ENCODE measurements at places on chromosomes 4 and X. TPM values are rescaled to one million over a fixed set of nuclear protein-coding genes. Genes with fewer than 3 reads are reported as not detected.
A peak's percentile ranks its signal among the peaks of the same experiment; 100 is the strongest.

The NRK gene
- total RNA-seq, result not detected

DNA sequence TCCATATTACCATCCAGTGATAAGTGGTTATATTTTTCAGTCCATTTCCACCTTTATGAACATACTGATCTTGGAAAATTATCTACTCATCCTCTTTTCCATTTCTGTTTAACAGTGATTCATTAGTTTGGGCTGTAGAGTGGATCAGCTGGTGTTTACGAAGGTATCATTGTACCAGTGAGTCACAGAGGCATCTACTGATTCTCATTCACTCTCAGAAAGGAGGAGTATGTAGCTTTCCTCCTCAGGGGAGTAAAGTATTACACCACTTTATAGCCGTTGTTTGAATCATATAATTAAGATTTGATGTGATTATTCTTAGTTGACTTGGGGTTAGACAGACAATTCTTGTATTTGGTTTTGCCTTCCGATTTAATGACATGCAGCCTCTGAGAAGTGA, 74.7 kb downstream of the GALNT7 start:
- peak; percentile 57 for DNase-seq

GRCh38 chr4:147591106-147591505, 26.1 kb upstream of the TMEM184C start:
- no peak for DNase-seq

DNA sequence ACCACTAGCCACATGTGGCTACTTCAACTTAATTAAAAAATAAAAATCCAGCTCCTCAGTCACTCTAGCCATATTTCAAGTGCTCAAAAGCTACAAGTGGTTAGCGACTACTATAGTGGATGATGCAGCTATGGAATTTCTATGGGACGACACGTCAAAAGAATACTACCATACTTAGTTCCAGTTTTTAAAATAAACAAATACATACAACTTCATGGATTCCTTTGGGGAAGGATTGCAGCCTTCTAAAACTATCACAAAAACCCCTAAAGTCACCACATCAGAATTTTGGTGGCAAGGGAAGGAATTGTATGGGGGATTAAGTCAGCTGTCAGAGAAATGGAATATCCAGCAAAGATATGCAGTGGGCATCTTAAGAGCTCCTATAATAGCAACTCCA, 6.5 kb downstream of the ZNF280C start:
- no peak for DNase-seq

DNA sequence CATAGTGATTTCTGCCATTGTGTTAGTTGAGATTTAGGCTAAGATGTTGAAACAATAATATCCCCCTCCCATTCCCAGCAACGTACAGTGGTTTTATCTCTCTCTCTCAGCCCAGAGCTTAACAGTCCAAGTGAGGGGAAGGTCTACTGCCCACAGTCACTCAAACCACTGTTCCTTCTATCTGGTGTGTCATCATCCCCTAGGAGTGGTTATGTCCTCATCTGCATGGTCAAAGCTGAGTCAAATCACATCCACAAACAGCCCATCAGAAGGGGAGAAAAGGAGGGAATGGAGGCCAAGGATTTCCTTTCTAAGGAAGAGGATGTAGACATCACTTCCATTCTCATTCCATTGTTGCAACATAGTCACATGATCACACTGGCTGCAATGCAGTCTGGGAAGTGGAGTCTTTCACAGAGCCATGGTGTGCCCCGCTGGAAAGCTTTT, 42.8 kb upstream of the CHRNA9 start:
- DNase-seq, result peak; percentile 76

- DNase-seq, result no peak
Observed at GRCh38 chrX:9033586-9033985, 341 bp downstream of the FAM9B start.

DNA sequence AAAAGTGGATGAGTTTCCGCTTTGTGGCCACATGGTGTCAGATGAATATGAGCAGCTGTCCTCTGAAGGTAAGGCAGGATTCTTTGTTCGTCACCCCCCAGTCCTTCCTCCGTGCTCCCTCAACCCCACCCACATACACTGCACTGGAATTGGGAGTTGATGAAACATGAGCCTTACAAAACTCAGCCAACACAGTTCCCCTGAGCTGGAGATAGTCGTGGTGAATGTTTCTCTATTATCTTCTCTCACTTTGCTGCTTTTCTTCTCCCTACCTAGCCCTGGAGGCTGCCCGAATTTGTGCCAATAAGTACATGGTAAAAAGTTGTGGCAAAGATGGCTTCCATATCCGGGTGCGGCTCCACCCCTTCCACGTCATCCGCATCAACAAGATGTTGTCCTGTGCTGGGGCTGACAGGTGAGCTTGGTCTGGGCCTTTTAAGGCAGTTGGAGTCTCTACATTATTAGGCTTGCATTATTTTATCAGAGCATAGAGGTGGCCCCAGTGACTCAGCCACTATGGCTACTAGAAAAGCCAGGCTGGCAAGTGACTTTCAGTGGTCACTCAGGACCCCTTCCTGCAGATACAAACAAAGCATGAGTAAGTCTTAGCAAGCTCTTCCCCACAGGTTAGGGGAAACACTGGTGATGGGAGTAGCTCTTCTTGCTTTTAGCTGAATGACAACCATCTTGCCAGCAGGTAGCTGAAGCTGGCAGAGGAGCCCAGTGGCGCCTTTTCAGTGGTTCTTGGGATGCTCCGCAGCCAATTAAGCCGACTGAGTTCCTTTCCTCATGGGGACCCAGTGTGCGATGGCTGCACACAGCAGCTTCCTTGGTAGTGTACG, 1.6 kb downstream of the RPL10 start:
- peak; percentile 25 for DNase-seq

DNA sequence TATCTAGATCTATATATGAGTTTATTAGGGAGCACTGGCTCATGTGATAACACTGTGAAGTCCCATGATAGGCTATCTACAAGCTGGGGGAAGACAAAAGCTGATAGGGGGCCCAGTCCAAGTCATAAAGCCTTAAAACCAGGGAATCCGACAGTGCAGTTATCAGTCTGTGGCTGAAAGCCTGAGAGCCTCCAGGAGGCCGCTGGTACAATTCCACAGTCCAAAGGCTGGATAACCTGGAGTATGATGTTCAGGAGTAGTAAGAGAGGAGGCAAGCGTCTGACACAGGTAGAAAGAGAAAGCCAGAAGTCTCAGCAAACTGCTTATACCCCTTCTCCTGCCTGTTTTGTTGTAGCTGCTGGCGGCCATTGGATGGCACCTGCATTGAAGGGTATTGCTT, 177.6 kb upstream of the SPRY1 start:
- DNase-seq, result no peak

DNA sequence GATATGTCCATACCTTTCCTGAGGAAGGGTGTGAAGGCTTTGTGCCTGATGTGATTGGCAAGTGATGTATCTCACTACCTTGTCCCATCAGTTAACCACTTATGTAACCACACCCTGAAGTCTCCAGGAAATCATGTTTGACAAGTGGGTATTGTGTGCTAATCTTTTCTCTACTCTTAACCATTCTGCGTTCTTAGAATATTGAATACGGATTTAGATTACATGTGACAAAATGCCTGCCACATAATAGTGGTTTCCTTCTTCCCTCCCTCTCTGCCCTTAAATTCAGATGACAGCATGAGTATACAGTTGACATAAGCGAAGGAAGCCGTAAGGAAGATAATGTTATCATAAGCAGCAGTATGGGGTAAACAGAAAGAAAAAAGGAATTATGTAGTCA, 108.4 kb downstream of the KLHL8 start:
- no peak for DNase-seq

The DCHS2 gene
- not detected for total RNA-seq

Measured in RPMI7951 (cell line).